ENCODE measurements at places on chromosomes 4 and X.

GRCh38 chrX:14673764-14674163 is 144.4 kb downstream of the GLRA2 start:
- no peak for DNase-seq

GRCh38 chrX:108072746-108073145 is 18.6 kb downstream of the PSMD10 start:
- no peak for DNase-seq

- peak; percentile 39 for DNase-seq
These were observed 1.7 kb downstream of the NSD2 start for GRCh38 chr4:1872870-1873269.

DNA sequence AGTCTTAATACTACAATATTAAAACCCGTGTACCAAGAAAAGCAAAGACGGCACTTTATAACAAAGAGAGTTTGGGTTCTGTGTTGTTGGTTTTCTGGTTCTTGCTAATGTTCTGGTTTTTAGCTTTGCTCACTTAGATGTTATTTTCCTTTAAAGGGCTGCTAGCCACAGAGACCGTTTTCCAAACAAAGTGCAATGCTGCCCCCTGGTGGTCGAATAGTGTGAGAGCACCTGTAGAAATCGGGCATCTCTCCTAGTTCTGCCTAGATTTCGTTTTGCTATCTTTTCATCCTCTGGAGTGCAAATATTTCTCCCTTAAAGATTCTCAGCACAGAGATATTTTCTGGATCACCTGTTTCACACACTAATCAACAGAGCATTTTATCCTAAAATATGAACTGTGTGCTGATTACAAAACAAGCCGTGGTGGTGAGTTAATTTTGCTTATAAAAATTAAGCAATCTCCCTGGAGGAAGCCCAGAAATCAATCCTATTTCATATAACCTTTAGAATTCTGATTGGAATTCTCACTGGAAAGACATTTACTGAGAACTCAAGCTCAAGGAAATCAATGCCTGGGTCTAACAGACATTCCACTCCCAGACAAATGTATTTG is 334.5 kb upstream of the NOCT start:
- DNase-seq, result peak; percentile 53

GRCh38 chrX:143994206-143994605 is 110.3 kb downstream of the UBE2NL start:
- DNase-seq, result no peak

GRCh38 chr4:88143504-88143903 is 14.9 kb downstream of the ABCG2 start:
- no peak for DNase-seq

- DNase-seq, result no peak
These were observed 3.5 kb upstream of the BMP2K start for GRCh38 chr4:78772526-78773091.

DNA sequence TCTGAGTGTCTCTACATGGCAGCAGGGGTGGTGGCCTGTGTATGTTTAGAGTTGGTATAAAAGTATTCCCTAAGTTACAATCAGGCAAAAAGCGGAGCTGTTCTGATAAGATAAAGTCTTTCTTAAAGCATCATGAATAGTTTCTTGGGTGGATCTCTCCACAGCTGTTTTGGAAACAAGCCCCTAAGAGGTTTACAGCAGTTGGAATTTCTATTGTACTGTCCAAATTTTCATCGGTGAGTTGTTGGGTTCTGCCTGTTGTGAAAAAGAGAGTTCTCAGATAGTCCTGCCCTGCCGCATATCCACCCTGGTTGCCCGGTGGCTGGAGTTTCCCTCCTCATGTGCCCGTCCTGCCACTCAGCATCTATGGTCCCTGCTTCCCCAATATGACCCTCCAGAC is 50.1 kb downstream of the C4orf51 start:
- no peak for DNase-seq

DNA sequence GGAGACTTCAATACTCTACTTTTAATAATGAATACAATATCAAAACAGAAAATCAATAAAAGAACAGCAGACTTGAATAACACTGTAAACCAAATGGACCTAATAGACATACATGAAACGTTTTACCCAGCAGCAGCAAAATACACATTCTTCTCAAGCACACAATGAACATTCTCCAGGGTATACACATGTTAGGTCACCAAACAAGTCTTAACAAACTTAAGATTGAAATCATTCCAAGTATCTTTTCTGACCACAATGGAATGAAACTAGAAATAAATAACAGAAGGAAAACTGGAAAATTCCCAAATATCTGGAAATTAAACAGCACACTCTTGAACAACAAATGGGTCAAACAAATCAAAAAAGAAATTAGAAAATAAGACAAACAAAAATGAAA is 145.0 kb upstream of the CT83 start:
- no peak for DNase-seq

- DNase-seq, result no peak
These were observed 33.9 kb downstream of the GPRIN3 start for GRCh38 chr4:89273741-89274141.

DNA sequence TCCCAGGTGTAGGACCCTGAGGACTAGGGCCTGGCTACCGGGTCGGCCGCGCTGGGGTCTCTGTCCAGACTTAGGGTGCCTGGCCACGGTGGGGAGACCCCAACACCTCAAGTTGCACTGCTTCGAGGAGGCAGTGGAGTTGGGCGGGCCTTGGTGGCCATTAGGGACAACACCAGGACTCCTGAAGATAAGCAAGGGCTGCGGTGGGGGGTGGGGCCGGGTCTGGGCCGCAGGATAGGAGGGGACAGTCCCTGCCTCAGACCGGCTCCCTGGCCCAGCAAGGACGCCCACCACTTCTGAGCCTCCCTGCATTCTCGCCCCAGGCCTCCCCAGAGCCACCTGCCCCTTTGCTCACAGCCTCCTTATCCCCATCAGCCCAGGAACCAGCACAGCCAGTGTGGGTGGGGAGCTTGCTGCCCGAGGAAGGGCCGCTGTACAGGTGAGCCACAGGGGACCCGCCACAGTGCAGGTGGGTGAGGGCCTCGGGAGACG is 5.5 kb upstream of the MXD4 start:
- no peak for DNase-seq

DNA sequence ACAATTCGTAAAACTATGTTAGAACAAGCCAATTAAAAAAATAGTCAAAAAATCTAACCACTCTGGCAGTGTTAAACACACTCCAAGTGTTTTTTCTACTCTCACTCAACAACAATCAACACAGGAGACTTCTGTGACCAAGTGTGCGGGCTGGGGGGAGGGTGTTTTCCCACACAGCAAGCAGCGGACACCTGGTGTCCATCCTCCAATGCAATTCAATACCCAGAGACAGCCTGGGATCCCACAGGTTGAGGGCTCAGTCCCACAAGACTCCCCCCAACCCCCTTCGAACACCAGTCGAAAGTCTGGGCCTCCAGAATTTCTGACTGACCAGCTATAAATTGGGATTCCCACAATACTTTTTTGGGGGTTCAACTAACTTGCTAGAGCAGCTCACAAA is 8.3 kb upstream of the PIM2 start:
- no peak for DNase-seq

DNA sequence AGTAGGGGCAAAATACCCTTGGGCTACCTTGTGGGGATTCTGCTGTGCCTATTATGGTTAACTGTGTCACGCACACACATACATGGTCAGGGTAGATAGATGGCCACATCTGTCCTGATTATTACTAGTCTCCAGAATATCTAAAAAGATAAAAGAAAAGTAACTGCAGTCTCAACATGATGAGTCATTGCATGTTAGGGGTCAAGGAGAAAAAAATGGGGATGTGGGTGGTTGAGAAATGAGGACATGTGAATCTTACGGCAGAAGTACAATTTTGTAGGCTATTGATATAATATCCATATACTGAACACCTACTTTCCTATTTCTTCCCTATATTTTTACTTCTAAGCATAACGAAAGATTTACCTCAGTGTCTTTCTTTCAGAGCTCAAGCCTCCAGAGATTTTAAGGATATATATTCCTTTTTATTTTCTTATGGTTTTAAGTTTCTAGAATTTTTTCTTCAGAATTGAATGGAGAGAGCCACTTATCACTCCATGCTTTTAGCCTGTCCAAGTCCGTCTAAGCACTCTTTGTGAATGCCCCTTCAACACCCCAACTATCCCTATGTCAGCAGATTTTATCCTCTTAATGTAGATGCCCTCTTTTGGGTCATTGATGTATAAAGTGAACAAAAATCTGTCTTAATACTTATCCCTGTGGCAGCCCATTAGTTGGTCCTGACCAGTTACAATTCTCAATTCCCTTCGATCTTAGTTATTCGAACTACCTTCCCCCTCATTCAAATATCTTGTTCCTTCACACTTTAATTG is 642.2 kb downstream of the IQCM start:
- no peak for DNase-seq

Measured in hematopoietic multipotent progenitor cell (in vitro differentiated cells).